NCI-H1436 treated with DMSO at 0.1 percent for 48 hours (cell line): ENCODE measurements at places on chromosomes 6 and 20.

DNA sequence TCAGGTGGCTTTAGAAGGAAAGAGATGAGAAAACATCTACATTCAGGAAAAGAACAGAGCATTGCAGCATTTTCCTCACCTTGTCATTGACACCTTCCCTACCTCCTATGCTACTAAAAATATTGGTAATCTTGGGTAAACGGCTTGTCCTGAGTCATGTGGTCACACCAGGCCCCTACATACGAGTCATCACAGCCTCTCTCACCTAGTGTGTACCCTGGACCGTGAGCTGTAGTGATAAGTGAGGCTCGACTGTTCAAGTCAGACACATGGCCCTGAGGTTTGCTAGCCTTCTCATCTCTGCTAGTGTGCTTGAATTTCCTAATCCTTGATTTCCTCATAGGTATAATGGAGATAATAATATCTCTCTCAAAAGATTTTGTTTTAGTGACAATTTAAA lies 29.6 kb upstream of the TMEM244 start:
- DNase-seq: no peak

- no peak for DNase-seq
Observed at GRCh38 chr20:37392441-37393195, 46.7 kb downstream of the SRC start.

- DNase-seq: no peak
Observed at GRCh38 chr6:163414946-163415619, 565 bp downstream of the QKI start.

- no peak for DNase-seq
Observed at GRCh38 chr20:37538003-37538402, 10.3 kb upstream of the BLCAP start.

GRCh38 chr20:40293740-40294139 lies 395.3 kb downstream of the MAFB start:
- no peak for DNase-seq

GRCh38 chr20:43955062-43955749 lies 40.6 kb downstream of the TOX2 start:
- no peak for DNase-seq

- no peak for DNase-seq
Observed at GRCh38 chr20:25221592-25222460, 26.1 kb upstream of the PYGB start.

DNA sequence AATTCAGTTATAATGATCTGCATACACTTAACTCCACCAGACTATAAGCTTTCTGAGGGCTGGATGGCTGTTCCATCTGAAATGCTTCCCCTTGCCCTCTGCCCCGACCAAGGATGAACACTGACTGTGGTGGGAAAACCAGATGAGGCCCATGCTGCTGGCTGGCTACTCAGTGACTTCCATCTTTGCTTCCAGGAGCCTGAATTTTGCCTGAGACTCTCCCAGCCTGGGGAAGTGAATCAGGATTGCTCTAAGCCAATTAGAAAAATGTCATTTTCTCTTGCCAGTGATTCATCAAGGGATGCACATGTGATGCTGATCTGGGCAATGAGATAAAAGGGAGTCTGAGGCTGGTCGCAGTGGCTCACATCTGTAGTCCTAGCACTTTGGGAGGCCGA lies 1.7 kb upstream of the TOMM34 start:
- DNase-seq: no peak

DNA sequence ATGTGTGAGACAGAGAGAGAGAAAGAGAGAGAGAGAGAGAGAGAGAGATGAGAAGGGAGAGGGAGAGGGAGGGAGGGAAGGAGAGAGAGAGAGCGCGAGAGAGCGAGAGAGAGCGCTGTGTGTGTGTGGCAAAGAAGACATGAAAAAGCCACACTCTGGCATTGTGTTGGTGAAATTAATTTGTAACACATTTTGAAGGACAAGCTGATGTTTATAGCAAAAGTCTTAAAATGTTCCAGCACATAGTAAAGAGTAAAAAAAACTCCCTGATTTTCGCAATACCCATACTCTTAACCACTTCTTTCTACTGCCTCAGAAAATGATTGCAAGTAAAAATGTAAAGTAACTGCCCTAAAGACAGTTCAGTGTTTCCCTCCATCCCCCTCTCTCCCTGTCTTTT lies 56.7 kb downstream of the SLC22A1 start:
- no peak for DNase-seq

GRCh38 chr20:58922036-58922435 lies 59.0 kb upstream of the NELFCD start:
- DNase-seq: no peak

GRCh38 chr6:131519670-131520436 lies 53.2 kb upstream of the ARG1 start:
- DNase-seq: no peak

GRCh38 chr6:155183095-155183494 lies 80.7 kb upstream of the CLDN20 start:
- DNase-seq: no peak

DNA sequence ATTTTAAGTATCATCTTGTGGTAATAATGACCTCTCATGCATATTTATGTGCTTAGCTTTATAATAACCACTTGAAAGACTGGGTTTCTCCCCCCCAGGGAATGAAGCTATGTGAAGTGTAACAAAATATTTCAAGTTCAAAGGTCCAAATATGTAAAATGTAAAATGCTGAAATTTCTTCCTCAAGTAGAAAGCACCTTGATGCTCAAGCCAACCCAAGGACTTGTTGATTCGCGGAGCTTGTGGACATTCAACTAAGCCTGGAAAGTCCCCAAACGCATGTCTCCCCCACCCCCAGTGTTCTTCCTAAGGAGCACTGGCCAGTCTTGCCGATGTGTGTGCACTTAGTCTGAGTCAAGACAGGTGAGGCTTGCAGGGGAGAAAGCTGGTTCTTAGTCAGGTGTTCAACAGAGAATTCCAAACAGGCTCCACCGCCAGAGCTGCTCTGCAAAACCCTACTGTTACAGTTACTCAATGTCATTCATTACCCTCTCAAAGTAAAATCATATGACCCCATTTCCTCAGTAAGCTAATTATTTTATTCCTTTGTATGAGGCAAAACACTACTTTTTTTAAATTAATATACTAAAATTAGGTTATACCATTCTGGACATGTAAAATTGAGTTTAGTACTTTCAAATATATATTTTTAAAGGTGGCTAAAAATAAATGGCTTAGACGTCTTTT lies 46.9 kb upstream of the QKI start:
- no peak for DNase-seq

- no peak for DNase-seq
Observed at GRCh38 chr6:37602346-37602745, 95.3 kb downstream of the MDGA1 start.
